ENCODE measurements at places on chromosomes 4 and X.

DNA sequence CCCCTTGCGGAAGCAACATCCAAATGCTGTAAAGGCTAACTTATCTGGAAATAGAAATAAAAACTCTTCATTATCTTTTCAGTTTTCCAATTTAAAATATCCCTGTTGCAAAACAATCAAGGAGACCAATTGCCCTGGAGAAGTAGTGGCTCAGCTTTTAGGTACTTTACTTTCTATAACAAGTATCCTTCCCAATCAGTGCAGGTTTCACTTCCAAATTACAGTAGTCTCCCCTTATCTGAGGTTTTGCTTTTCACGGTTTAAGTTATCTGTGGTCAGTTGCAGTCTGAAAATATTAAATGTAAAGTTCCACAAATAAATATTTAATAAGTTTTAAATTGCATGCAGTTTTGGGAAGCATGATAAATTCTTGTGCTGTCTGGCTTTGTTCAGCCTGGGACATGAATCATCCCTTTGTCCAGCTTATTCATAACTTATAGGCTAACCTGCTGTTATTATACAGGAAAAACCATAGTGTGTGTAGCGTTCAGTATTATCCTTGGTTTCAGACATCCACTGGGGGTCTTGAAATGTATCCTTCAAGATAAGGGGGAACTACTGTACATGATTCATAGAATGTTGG is 973.1 kb upstream of the GRID2 start:
- no peak for DNase-seq

- DNase-seq = no peak
Observed at GRCh38 chr4:55218041-55218440, 92.6 kb upstream of the KDR start.

DNA sequence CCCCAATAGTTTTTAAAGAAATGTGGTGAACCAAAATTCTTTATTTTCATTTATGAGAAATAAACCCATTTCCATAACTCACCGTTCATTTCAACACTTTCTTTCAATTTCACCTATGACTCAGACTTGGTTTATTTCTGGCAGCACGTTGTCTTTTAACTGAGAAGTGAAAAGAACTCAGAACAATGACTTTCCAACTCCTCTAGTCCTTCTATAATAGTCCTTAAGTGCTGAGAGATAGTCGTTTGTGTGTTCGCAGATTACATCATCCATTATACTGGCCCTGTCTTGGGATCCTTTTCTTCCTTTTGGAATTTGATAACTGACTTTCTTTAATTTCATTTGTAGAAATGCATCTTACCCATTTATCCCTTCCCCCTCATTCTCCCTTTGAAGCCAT is 113.6 kb downstream of the GLUD2 start:
- no peak for DNase-seq

DNA sequence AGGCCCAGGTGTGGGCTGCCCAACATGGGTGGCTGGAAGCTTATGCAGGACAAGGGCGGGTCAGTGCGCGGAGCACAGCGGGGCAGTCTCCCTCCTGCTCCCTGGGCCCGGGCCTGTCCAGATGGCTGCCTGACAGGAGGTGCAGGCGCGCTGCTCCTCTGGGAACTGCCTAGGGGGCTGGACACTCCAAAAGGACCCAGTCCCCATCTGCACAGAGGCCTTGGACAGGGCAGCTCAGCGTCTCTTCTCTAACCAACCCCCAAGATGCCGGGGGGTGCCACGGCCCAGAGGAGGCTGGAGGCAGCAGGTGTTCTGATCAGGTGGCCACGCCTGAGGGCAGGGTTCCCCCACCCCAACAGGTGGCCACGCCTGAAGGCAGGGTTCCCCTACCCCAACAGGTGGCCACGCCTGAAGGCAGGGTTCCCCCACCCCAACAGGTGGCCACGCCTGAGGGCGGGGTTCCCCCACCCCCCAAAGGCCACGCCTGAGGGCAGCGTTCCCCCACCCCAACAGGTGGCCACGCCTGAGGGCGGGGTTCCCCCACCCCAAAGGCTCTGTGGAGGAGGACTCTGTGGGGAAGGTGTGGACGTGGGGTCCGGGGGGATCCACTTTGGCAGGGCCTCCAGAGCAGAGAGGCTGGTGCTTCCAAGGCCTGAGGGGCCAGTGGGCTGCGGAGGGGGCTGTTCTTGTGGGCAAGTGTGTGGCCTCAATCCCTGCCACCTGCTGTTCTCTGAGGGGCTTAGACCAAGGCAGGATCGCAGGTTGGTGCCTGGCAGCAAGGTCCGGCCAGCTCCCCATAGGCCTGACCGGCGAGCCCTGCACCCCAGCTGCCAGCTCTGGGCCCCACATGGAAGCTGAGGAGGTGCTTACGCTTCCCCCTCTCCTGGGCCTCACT is 36.1 kb downstream of the CPLX1 start:
- DNase-seq = no peak

DNA sequence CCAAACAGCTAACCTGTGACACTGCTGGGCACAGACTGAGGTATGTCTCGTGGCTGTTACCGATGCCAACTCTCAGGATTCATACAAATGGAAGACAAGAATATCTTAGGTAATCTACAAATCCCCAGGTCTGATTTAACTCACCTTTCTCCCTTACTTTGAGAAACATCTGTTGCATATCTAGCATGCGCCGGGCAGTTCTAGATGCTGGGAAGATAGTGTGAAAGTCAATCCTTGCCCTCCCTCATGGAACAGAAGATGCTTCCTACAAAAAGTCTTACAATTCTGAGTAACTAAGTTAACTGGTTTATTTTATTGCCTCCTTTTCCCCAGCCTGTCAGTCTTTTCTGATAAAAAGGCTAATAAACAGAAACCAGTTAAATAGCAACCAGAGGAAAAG is 212.2 kb upstream of the FAT1 start:
- no peak for DNase-seq

DNA sequence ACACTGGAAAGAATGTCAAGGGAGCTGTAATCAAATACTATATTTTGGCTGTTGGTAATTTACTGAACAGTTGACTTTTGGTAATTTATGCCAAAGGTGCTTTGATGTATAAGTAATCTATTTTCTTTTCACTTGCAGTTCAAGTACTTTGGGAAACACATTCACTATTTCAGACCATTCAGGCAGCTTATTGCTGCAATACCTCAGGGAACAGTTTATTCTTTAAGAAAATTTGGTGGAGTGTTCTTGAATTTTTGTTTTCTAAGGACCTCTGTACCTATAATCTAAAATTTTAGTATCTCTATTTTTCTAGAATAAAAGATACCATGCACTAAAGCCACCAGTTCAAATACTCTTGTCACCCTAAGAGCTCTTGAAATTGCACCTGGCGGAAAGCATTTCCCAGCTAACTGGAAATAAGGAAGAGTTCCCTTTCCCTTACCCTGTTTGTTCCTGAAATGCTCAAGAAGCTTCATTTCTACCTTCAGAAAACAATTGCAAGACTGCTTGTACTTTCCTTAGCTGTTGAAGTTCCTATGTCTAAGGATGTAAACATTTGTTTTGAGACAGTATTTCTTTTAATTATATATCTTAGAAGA is 633.5 kb upstream of the FAT1 start:
- no peak for DNase-seq

GRCh38 chr4:1002631-1003251 is 8.7 kb upstream of the FGFRL1 start:
- DNase-seq = no peak

- no peak for DNase-seq
Observed at GRCh38 chr4:77158487-77158861, 1.5 kb downstream of the CCNG2 start.

- DNase-seq = no peak
Observed at GRCh38 chrX:49059201-49059600, 402 bp downstream of the CCDC120 start.

DNA sequence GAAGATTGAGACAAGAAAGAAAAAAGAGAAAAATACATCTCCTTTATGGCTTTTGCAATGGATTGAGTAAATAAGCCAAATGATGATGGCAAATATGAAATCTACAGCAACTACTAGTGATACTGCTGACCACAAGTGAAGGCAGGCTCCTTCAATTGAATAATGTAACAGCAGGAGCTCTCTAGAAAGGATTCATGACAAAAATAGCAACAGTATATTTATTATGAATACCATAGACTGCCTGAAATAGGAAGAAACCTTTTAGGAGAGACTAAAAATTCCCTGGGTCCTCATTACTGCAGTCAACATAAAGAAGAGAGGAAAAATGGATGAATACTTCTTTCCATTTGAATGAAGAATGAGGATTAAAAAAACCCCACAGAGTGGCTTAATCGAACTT is 306.8 kb upstream of the ANXA10 start:
- no peak for DNase-seq

DNA sequence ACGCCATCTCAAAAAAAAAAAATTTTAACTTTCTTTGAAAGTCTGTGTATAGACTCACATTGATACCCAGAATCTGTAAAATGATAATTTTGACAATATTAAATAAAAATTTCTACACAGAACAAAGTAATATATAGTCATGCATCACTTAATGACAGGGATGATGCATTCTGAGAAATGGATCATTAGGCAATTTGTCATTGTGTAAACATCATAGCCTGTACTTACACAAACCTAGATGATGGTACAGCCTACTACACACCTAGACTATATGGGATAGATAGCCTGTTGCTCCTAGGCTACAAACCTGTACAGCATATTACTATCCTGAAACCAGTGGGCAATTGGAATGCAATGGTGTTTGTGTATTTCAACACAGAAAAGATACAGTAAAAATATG is 107.7 kb downstream of the BLTP1 start:
- DNase-seq = no peak

GRCh38 chr4:144645631-144646522 is at the start of gene HHIP:
Gene HHIP, plus strand, starts transcription at chr4:144646156. Its CDS starts 520 bp downstream, at chr4:144646676.
- no peak for DNase-seq

- DNase-seq = no peak
Observed at GRCh38 chr4:85573270-85573669, 98.3 kb downstream of the ARHGAP24 start.

- DNase-seq = no peak
Observed at GRCh38 chr4:119672938-119673337, 44.3 kb upstream of the PDE5A start.

DNA sequence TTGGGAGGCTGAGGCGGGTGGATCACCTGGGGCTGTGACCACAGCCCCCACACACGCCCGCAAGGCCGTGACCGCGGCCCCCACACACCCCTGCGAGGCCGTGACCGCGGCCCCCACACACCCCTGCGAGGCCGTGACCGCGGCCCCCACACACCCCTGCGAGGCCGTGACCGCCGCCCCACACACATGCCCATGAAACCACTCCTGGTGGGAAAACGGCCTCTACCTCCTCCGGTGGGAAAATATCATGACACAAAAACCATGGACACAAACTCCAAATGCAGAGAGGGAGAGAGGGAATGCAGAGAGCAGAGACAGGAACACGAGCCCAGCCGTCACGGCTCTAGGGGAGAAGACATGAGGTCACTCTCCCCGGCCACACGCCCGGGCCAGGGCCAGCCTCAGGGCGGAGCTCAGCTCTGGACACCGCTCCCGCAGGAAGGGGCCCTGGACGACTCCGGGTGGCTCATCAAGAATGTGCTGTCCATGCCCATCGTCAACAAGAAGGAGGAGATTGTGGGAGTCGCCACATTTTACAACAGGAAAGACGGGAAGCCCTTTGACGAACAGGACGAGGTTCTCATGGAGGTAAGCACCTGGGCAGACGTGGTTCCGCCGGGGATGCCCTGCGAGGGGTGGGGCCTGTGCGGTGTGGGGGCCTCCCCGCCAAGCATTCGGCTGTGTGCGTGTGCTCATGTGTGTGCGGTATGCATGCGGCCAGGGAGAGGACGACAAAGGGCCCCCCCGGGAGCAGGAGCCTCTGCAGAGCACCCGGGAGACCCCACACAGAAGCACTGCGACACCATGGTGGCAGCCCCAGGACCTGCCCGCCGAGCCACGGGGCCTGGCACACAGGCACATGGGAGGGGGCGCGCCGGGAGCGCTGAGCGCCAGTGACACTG is 17.4 kb downstream of the ATP5ME start:
- DNase-seq = no peak

DNA sequence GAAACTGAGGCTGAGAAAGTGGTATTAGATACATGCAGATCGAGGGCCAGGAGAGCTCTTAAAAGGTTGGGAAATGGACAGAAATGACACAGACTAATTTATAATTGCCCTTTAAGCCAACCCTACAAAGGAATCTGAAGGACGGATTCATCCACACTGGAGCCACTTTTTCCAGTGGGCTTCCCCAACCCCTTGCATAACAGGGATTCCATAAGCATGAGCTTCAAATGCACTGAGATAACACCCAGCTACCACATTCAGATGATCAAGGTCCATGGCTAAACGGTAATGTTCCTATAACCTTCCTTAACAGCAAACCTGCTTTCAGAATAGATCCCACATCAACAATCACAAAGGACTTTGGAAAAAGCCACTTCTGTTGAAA is 34.2 kb downstream of the PLAC1 start:
- DNase-seq = no peak

DNA sequence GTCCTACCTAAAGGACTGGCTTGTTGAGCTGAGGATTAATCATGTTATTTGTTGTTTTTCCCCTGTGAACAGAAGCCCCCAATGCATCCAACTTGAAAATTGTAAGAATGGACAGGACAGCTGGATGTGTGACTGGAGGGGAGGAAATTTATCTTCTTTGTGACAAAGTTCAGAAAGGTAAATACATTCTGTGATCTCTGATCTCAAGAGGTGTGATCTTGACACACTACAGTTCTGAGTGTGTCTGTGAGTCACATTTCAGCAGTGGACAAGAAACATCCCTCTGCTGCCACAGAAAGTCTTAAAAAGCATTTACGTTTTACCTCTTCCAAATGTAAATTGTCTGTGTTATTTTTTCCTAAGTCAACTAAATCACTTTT is 79.3 kb downstream of the NFKB1 start:
- no peak for DNase-seq
